Omental fat pad (tissue), 4 donors: ENCODE measurements at places on chromosomes 1 and 21. TPM values are rescaled to one million over a fixed set of nuclear protein-coding genes. Genes with fewer than 3 reads are reported as not detected.

GRCh38 chr21:42317826-42318746, 2.9 kb upstream of the TFF3 start:
- DNase-seq = no peak

- no peak for DNase-seq
Measured at GRCh38 chr1:13556224-13556764, 27.3 kb upstream of the PDPN start.

DNA sequence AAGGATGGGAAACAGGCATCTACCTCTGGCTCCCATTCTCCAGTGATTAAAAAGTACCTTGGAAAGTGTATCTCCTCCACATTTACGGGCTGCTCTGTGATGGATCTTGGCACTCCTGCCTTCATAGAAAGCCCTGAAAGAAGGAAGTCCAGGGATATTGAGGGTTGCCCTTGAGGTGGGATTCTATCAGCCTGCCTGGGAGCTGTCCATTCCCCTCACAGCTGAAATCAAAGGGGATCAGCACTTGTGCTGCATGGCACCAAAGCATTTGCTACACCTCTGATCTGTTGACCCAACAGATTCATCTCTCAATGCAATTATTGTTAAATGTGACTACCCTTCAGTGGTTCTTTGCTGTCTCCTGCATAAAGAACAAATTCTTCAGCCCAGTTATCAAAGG, 442.0 kb upstream of the RUNX1 start:
- no peak for DNase-seq

GRCh38 chr1:1627829-1628753, 3.9 kb upstream of the MMP23B start:
- no peak for DNase-seq

DNA sequence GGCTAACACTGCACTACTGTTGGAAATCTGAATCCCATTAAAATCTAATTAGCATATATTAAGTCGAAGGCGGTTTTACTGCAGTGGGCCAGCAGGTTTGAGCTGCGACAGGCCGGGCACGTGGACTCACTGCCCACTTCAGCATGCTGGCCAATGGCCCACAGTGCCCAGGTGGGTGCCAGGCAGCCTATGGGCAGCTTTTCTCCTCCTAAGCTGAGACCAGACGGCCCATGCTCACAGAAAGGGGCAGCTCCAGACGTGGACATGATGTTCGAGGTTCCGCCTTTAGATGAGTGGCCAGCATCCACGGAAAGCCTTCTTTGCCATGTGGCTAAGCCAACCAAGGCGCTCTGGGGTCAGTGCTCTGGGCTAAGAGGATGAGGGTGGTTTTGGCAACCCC, 89.8 kb upstream of the KLHDC7A start:
- no peak for DNase-seq

- DNase-seq = no peak
Measured at GRCh38 chr1:68015369-68015768, 35.1 kb downstream of the DIRAS3 start.

- no peak for DNase-seq
Measured at GRCh38 chr1:40926441-40926840, 53.1 kb upstream of the CTPS1 start.

GRCh38 chr21:43892984-43893535, 28.0 kb downstream of the AGPAT3 start:
- DNase-seq = no peak

GRCh38 chr1:243558576-243558975, 291.5 kb downstream of the AKT3 start:
- DNase-seq = no peak

- DNase-seq = no peak
Measured at GRCh38 chr21:42677339-42678321, 24.2 kb downstream of the PDE9A start.

Gene PRAMEF5
- not detected for total RNA-seq

Gene PBX1
- 61.8 TPM for total RNA-seq

Gene GUCA2B
- not detected for total RNA-seq

Gene RBP7
- 184 TPM for total RNA-seq

Gene HPCAL4
- 0.16 TPM for total RNA-seq

Gene SAMD11
- total RNA-seq = 1.1 TPM

Gene BSND
- total RNA-seq = not detected

Gene TBX19
- total RNA-seq = 1.3 TPM

Gene ZNF669
- total RNA-seq = 7.2 TPM

Gene ADAMTS1
- total RNA-seq = 357 TPM

Gene AQP10
- total RNA-seq = 0.37 TPM
